GM18507 (cell line): ENCODE measurements at places on chromosomes 7 and 10.

DNA sequence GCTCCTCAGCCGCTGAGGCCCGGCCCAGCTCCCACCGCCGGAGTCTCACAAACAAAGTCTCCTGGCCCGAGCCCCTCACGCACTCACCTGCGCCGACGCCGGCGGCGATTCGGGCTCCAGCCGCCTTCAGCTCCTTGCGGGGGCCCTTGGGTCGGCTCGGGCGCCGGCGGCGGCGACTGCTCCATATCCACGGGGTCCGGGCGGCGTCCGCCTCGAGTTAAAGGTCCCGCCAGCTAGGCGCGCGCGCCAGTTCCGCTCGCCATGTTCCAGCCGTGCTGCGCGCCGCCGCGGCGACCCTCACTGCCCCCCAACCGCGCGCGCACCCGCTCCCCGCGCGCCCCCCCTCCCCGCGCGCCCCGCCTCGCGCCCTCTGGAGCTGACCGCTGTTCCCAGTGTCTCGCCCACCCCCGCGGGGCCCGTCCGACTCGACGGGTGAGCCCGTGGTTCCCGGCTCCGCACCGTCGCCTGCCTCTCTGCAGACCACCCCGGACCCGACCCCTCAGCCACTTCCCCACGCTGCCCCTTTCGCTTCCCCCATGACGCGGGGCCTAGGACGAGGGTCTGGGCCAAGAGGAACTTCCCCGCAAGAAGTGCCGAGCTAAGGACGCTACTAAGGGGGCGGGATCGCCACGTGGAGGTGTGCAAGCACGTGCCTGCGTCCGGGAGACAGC, 396.1 kb downstream of the ZNF33B start:
- no peak for DNase-seq

- DNase-seq = no peak
Observed at GRCh38 chr7:36155811-36156361, 2.8 kb downstream of the EEPD1 start.

GRCh38 chr10:8124436-8124835, 69.9 kb downstream of the GATA3 start:
- no peak for DNase-seq

DNA sequence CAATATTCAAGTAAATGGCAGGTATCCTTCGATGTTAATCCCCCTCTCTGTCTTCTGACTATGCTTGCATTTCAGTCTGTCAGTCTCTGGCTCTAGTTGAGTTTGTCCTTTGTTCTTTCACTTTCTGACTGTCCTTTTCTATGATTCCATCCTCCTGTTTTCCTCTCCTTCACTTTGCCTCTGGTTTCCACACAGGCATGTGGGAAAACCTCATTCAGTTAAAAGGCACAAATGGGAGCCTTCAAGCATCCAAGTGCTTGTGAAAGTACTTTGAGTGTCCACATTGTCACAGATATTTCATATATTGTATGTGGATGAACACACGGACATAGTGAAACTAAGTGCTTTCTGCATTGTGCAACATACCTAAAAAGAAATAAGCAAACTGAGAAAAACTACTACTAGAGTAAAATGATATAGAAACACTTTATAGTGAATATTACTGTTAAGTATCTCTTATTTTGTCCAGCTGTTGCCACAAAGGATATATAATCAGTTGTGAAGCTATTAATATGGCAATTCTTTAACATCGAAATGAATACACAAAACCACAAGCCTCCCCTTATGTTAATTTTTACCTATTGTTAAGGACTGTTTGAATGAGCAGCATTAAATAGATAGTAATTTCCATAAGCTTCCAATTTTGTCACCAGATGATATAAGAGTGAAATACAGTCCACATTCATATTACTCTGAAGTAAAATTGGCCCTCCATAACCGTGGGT, 71.7 kb downstream of the NRBF2 start:
- DNase-seq = peak; percentile 9

DNA sequence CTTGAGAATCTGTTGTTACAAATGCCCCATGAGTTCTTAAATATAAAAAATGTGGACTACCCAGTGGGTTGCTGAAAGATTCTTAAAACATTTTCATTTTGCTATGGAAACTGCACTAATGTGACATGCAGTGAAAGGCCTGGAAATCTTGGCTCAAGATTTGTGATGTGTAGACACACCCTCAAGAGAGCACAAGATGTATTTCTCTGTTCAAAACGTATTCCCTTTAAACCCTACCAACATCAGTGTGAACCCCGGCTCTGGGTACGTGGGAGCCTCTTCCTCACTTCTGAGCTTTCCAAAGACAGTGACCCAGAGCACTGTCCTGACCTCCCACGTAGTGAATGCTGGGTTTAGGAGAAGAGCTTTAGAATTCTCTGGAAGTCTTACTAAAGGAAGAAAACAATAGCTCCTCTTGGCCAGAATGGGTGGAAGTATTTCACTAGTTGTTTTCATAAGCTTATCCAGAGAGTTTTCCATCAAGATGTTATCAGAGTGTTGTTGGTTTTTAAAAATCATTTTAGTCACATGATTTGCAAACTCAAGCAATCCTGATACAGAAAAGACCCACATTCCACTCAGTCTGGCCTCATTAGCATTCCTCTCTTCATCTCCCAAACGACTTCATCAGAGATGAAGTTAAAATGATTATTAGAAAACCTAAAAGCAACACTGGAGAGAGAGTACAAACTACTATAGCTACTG, 81.5 kb upstream of the AFAP1L2 start:
- no peak for DNase-seq

DNA sequence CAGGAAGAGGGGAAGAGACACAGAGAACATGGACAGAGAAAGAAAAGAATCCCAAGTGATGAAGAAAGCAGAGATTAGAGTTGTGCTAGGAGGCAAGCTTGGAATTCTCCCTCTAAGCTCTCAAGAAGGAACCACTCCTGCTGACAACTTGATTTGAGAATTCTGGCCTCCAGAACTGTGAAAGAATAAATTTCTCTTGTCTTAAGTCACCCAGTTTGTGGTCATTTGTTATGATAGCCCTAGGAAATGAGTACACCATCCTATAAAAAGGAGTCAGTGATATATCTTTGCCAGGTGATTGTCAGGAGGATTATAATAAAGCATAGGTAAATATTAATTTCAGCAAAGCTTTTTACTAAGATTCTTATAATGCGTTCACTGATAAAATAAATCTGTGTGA, 82.7 kb upstream of the TFEC start:
- no peak for DNase-seq

DNA sequence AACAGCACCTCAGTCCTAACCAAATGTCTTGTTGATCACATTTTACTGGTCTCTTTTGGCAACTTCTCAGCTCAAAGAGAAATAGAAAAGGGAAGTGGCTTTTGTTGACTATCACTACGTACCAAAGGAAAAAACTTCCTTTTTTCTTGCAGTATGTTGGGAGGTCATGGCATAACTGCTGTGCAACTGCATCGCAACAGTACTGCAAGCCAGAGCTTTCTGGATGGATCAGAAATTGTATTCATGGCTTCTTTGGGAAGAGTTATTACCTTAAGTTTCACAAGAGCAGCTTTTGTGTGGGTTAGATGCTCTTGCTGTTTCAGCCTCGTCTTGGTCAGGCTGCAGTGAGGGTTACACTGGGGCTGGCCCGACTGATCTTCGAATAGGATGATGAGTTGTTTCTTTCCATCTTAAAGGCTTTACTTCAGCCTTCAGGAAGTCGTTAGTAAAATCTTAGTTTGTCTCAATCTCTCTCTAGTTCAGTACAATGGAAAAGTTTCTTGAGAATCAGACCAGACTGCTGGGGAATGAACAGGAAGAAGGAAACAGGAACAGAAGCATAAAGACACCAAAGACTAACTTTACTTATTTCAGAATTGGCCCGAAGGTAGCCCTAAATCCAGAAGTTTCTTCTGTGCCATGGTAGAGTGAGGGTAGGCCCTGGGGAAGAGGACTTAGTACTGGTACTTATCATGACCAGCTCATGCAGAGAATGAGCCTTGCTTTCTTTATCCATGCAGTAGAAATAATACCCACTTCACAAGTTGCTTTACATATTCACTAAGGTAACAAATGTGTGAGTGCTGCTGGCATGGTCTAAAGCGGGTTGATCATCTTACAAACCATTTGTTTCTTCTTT, 153.6 kb downstream of the CELF2 start:
- DNase-seq = no peak

GRCh38 chr7:106415433-106415832, 130.7 kb upstream of the NAMPT start:
- DNase-seq = no peak
